ENCODE measurements at places on chromosomes 13 and 19.
A peak's percentile ranks its signal among the peaks of the same experiment; 100 is the strongest.

- DNase-seq: no peak
Measured at GRCh38 chr13:83378908-83379307, 503.4 kb downstream of the SLITRK1 start.

GRCh38 chr13:26680123-26680450 lies 80.5 kb downstream of the GPR12 start:
- no peak for DNase-seq

GRCh38 chr13:94217370-94217769 lies 262.1 kb downstream of the DCT start:
- no peak for DNase-seq

DNA sequence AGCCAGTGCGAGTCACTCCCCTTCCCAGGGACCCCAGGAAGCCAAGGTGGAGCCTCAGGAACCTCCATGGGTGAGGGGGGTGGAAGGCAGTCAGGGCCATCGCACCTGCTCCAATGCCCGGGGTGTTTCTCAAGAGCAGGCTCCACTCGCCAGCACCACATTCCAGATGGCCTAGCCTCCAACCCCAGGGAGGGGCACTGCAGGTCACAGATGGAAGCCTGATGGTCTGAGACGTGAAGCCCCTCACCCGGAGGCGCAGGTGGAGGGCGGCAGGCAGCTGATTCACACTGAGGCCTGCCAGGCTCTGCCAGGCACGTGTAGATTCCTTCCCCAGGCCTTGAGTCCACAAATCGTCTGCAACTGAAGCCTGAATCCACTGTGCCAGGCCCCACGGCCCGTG lies 23.0 kb upstream of the ISYNA1 start:
- no peak for DNase-seq

GRCh38 chr19:35495107-35496064 lies 5.1 kb upstream of the KRTDAP start:
- no peak for DNase-seq

GRCh38 chr19:12806242-12807081 lies at the start of gene RNASEH2A:
TSS of gene RNASEH2A (plus strand) at chr19:12806584. CDS start at chr19:12806674, 90 bp downstream.
- peak; percentile 54 for DNase-seq

DNA sequence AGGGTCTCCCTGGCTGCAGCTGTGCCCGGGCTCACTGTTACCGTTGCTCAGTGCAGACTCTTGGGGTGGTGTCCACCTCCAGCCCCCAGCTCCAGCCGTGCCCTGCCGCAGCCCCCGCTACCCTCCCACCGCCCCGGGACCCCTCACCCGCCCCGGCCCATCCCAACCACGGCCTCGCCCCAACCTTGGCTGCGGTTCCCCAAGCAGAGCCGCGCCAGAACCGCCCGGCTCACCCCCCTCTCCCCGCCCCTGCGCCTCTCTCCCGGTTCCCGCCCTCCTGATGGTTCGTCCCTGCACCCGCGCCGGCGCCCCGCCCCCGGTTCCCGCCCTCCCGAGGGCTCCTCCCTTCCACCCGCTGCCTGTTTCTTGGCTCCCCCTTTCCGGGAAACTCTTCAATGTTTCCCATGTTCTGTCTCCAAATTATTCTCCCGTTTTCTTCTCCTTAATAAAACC lies 40.3 kb downstream of the ANKRD10 start:
- peak; percentile 59 for DNase-seq

- no peak for DNase-seq
Measured at GRCh38 chr13:32229443-32229842, 85.7 kb downstream of the ZAR1L start.

GRCh38 chr19:4010808-4011110 lies 3.2 kb downstream of the PIAS4 start:
- no peak for DNase-seq

DNA sequence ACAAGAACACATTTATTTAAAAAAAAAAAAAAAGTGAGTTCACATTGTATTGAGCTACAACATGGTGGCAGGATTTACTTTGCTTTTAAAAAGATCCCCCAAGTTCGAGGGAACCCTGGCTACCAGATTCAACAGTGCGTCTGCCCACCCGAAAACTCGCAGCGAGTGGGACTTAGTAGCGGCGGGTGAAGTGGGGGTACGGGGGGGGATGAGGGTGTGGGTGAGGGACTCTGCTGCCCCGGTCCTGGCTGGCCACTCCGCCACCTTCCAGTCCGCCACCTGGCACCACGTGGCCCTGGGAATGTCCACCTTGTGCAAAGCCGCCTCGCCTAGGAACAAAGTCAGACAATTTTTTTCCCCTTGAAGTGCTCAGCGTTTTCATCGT lies 19.3 kb upstream of the TINCR start:
- DNase-seq: no peak

DNA sequence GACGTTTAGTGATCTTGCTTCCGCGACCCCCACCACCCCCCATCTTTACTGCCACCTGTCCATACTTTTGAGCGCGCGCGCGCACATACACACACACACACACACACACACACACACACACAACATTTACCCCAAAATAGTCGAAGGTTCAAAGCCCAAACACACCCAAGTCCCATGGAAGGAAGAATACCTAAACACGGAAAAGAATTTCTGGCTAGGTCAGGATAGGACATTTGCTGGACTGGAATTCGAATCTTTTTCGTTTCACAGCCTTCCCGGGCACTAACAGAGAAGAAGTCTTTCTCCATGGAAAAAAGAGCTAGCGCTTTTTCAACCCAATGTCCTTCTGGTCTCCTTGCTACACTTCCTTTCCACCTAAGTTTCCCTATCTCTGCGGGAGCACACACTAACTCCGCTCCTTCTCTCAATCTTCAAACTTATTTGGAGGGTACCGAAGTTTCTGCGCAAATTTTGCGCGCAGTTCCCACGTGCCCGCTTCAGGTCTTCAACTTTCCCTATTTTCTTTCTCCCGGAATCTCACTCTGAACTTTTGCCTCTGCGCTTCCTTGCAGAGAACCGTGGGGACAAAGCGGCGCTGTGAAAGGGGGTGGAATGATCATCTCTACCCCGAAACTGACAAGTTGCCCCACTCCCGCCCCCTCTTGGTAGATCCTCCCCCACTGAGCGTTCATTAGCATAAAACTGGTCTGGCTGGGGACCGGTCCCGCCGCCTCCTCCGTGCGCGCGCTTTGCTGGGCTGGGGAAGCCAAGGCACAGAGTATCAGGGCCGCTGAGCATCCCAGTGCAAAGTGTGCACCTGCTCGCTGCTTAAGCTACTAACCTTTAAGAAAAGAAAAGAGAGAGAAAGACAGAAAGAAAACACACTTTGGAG lies 2.7 kb downstream of the DACH1 start:
- DNase-seq: no peak

- DNase-seq: no peak
Measured at GRCh38 chr19:13778847-13779246, 4.6 kb downstream of the C19orf53 start.

- DNase-seq: no peak
Measured at GRCh38 chr13:89490661-89491060, 1819.5 kb downstream of the SLITRK5 start.

DNA sequence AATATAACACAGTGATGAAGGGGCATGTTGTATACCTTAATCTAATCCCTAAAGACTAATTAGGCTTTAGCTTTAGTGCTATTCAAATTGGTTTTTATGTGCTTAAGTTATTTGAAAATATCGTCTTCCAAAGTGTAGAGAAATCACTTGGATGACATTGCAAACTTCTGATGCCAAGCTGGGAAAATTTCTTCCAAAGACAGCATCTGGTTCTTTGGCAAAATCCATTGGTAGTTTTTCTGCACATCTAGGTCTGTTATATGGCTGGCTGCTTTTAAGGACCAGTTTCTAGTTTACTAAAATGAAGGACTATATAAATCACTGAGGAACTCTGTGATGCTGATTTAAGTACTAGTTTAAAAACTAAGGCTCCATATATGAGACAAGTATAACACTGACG lies 2362.3 kb downstream of the PCDH9 start:
- no peak for DNase-seq

Data from NCI-H187 (cell line).